Astrocyte (in vitro differentiated cells and primary cell): ENCODE measurements at places on chromosomes 4 and X. TPM values are rescaled to one million over a fixed set of nuclear protein-coding genes. Genes with fewer than 3 reads are reported as not detected.

- peaks cover 13% of the 10 kb centered on the region for H3K4me1 ChIP-seq
- no peaks in the 10 kb centered on the region for H3K36me3 ChIP-seq
- no peak for DNase-seq
- peak overlapping the region; percentile 78 for H3K27ac ChIP-seq
- H3K27me3 ChIP-seq, result no peaks in the 10 kb centered on the region
These were observed 317 bp downstream of the CMC4 start for GRCh38 chrX:155070663-155070974.

- peaks cover 6% of the 10 kb centered on the region for H3K27me3 ChIP-seq
- H3K4me3 ChIP-seq, result peak overlapping the region; percentile 60
- no peaks in the 10 kb centered on the region for H3K36me3 ChIP-seq
- H3K4me1 ChIP-seq, result peaks cover 15% of the 10 kb centered on the region
- H3K27ac ChIP-seq, result no peak overlapping the region
These were observed 15.8 kb upstream of the SLC25A4 start for GRCh38 chr4:185127021-185127925.

GRCh38 chr4:86938771-86939520, 4.1 kb downstream of the AFF1 start:
- no peak overlapping the region for H3K4me3 ChIP-seq
- no peak overlapping the region for H3K27ac ChIP-seq
- no peaks in the 10 kb centered on the region for H3K36me3 ChIP-seq
- H3K27me3 ChIP-seq, result no peaks in the 10 kb centered on the region
- peaks cover 25% of the 10 kb centered on the region for H3K4me1 ChIP-seq
- no peak for DNase-seq

DNA sequence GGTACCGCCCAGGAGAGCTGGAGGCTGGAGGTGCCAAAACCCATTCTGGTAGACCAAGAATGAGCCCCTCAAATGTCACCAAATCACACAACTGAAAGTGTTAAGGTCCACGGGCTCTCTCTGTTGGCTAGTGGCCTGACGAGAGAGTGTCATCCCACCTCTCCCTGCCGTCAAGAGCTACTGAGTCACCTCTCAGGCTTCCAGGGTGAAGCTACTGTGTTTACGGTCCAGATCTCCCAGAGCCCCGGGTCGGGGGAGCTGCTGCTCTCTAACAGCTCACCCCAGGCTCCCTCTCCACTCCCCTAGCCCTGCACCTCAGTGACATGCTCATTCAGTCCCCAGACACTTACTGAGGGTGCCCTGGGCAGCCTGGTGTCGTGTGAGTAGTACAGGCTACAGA, 59.2 kb downstream of the ADGRG2 start:
- DNase-seq, result peak; percentile 21
- no peak overlapping the region for H3K27ac ChIP-seq
- H3K27me3 ChIP-seq, result no peaks in the 10 kb centered on the region
- H3K4me1 ChIP-seq, result no peaks in the 10 kb centered on the region
- no peak overlapping the region for H3K4me3 ChIP-seq
- no peaks in the 10 kb centered on the region for H3K36me3 ChIP-seq

Gene NALF2
- total RNA-seq, result 1.4 and 2.0 TPM in 2 replicates

Gene TLR8
- total RNA-seq, result not detected in 2 replicates

DNA sequence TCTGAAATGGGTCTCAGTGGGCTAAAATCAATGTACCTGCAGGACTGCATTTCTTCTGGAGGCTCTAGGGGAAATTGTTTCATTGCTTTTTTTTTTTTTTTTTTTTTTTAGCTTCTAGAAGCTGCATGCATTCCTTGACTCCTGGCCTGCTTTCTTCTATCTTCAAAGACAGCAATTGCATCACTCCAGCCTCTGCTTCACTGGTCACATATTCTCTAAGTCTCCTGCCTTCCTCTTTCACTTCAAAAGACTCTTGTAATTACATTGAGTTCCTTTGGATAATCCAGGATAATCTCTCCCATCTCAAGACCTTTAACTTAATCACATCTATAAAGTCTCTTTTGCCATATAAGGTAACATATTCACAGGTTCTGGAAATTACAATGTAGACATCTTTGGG, 11.3 kb upstream of the PCYT1B start:
- H3K4me1 ChIP-seq, result no peaks in the 10 kb centered on the region
- H3K36me3 ChIP-seq, result no peaks in the 10 kb centered on the region
- DNase-seq, result no peak
- no peak overlapping the region for H3K27ac ChIP-seq
- no peak overlapping the region for H3K4me3 ChIP-seq

DNA sequence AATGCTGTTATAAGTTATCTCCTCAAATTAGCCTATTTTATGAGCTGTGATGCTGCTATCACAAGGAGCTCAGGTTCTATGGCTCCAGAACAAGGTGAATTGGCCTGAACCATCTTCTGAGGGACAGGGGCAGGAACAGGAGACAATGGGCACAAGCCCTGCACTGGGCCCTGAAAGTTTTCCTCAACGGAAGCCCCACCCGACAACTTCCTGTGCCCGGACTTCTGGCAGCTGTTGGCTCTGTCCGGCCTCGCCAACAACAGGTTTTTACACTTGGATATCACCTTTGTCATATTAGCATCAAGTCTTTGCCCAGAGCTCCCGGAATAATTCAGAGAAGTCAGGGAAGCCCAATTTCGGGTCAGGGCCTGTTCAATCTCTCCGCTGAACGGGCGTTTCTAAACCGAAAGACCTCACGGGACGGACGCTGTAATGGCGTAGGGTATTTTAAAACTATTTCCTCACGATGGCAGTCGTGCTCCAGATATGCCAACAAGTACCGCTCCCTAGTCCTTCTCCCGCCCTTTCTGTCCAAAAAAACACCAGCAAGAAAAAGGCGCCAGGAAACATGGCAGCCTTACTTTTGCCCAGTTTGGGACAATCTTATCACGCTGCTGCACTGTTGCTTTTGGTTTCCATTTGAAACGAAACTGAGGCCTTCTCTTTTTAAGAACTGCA, 201.0 kb upstream of the STK26 start:
- no peak overlapping the region for H3K27ac ChIP-seq
- H3K4me3 ChIP-seq, result no peak overlapping the region
- H3K36me3 ChIP-seq, result no peaks in the 10 kb centered on the region
- H3K4me1 ChIP-seq, result no peaks in the 10 kb centered on the region

DNA sequence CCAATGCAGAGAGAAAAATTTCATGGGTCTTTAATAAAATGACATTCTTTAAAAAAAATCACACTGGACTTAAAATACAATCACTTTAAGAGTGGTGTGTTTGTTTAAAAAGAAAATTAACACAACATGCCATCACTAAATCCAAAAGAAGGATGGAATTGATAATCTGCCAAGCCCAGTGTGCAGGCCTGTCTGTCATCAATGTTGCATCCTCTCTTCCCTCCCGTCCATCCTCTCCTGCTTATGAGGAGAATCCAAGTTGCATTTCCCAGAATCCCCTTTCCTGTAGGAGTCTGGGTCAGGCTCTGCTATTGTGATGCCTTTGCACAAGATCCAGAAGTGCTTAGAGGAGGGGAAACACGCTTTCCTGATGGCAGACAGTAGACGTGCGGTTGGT, 169.4 kb downstream of the MID1 start:
- peaks cover 5% of the 10 kb centered on the region for H3K36me3 ChIP-seq
- no peak for DNase-seq
- peaks cover 16% of the 10 kb centered on the region for H3K4me1 ChIP-seq
- peak overlapping the region; percentile 50 for H3K27ac ChIP-seq
